Activated T-cell treated with anti-CD3 and anti-CD28 coated beads for 48 hours (primary cell): ENCODE measurements at places on chromosomes 2 and 18.

GRCh38 chr2:8643996-8644356 is 37.9 kb upstream of the ID2 start:
- DNase-seq, result no peak

GRCh38 chr2:71313016-71313766 is 18.4 kb upstream of the ZNF638 start:
- no peak for DNase-seq

DNA sequence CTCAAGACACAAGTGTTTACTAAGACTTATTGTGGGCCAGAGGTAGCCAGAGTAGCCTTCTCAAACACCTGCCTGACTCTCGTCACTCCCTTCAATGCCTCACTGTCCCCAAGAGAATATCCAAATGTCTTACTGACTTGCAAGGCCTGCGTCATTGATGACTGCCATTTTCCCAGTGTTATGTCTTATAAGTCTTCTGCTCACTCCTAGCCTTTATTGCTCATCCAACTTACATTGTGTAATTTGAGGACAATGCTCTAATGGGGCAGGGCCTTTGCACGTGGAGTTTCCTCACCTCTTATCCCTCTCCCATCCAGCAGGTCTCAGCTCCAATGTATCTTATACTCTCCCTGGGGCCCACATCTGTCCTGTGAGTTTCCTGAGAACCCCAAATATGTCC is 10.1 kb upstream of the CD226 start:
- no peak for DNase-seq

DNA sequence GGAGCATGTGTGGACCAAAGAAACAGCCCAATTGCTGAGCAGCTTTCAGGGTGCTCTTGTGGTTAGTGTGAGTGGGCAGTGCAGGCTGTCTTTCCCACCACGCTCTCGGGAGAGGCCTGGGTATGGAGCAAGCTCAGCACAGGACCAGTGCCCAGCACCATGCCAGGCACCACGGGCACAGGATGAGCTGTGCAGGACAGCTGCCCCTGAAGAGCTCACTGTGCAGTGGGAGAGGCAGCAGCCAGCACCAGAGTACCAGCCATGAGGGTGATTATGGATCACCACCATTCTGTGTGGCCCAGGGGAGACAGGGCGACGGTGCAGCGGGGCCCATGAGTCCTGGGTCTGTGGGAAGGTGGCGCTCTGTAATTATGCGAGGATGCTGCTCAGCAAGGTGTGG is 29.7 kb upstream of the FAHD2A start:
- no peak for DNase-seq

- no peak for DNase-seq
These were observed 93.7 kb upstream of the SH3BP4 start for GRCh38 chr2:234858145-234858544.

- no peak for DNase-seq
These were observed 39.3 kb downstream of the AP1S3 start for GRCh38 chr2:223797811-223798721.

DNA sequence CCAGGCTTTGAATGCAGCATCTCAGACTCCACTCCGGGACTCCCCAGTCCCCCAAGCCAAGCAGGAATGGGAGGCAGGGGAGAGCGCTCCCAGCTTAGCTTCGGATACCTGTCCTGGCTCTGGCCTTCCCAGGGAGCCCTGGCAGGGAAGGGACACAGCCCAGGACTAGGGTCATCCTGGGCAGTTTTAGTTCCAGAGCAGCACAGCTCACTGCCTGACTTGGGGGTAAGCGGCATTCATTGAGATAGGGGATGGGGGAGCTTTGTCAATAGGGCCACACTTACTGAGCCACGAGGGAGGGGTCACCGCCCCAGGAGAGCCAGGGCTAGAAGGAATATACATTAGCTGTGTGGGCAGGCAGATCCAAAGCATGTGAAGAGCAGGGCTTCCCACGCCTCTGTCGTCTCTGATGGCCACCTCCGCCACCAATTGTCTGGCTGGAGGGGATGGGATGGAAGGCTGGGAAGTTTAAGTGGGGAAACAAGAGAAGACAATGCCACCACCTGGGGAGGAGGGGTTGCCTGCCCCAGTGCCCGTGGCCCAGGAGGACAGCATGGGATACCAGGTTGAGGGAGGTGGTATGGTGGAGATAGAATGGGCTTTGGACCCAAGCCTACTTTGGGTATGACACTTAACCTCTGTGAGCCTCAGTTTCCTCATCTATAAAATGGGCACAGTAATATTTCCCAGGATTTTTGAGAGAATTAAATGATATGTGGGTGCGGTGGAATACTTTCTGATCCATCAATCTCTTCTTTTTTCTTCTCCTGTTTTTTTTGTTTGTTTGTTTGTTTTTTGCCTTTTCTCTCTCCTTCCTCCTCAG is 40.2 kb downstream of the SCTR start:
- DNase-seq, result no peak

- DNase-seq, result no peak
These were observed 25.3 kb upstream of the TACR1 start for GRCh38 chr2:75224636-75225094.
